ENCODE measurements at places on chromosomes 1 and 21. TPM values are rescaled to one million over a fixed set of nuclear protein-coding genes. Genes with fewer than 3 reads are reported as not detected.

The FLG2 gene
- total RNA-seq: not detected

The TNFRSF9 gene
- total RNA-seq: 4.1 TPM

The KRTAP21-2 gene
- not detected for total RNA-seq

The MARK1 gene
- 3.7 TPM for total RNA-seq

The CYP4A22 gene
- total RNA-seq: not detected

The FHL3 gene
- total RNA-seq: 23.9 TPM

The LPAR3 gene
- total RNA-seq: 1.3 TPM

The CAMK1G gene
- 7.3 TPM for total RNA-seq

The GJA8 gene
- total RNA-seq: 0.12 TPM

The TRIM46 gene
- total RNA-seq: 2.3 TPM

The AGT gene
- total RNA-seq: not detected

The LRRC39 gene
- 1.1 TPM for total RNA-seq

The OR2M3 gene
- total RNA-seq: not detected

The DCDC2B gene
- total RNA-seq: not detected

The SLAMF8 gene
- total RNA-seq: 1.5 TPM

The LRRC3 gene
- 1.6 TPM for total RNA-seq

The CRYBG2 gene
- total RNA-seq: not detected

The ANKRD35 gene
- 0.12 TPM for total RNA-seq

The CREB3L4 gene
- 7.0 TPM for total RNA-seq

The INSRR gene
- not detected for total RNA-seq

The PDXK gene
- total RNA-seq: 41.3 TPM

The MAEL gene
- total RNA-seq: 0.12 TPM

The SLAMF7 gene
- not detected for total RNA-seq

The RNF223 gene
- total RNA-seq: not detected

The CNIH3 gene
- total RNA-seq: 21.0 TPM

The CRABP2 gene
- total RNA-seq: 66.6 TPM

The TMOD4 gene
- not detected for total RNA-seq

The TMEM82 gene
- not detected for total RNA-seq

The PRRX1 gene
- total RNA-seq: 52.6 TPM

The GNAT2 gene
- total RNA-seq: not detected

The PRKAA2 gene
- 0.84 TPM for total RNA-seq

The FCMR gene
- total RNA-seq: 1.7 TPM

The TENT5C gene
- 0.78 TPM for total RNA-seq

The OR2T4 gene
- not detected for total RNA-seq

The LCE1F gene
- total RNA-seq: not detected

The AVPR1B gene
- total RNA-seq: not detected

The GBP7 gene
- not detected for total RNA-seq

The FCAMR gene
- total RNA-seq: not detected

The DHCR24 gene
- 67.8 TPM for total RNA-seq

The LHX8 gene
- total RNA-seq: 8.6 TPM

The SELP gene
- total RNA-seq: not detected

The IGSF3 gene
- total RNA-seq: 41.8 TPM

The ELF3 gene
- not detected for total RNA-seq
